NCI-H345 (cell line): ENCODE measurements at places on chromosomes 11 and 22.

DNA sequence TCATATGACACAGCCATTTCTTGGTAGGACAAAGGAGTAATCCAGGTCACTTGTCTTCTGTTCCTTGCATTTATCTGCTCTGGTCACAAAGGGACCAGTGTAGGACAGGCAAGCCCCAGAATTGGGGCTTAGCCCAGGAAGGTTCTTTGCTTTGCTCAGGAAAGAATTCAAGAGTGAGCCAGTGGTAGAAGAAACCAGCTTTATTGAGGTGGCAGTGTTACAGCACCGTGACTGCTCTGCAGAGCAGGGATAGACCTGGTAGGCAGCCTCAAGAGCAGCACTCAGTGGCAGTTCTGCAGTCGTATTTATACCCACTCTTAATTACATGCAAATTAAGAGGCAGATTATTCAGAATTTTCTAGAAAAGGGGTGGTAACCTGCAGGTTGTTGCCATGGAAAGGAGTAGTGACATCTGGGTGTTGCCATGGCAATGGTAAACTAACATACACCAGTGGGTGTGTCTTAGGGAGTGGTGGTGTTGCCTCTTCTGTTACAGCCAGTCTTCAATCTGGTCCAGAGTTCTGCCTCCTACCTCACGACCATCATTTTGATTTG lies 84.9 kb upstream of the RAB1B start:
- DNase-seq: no peak

DNA sequence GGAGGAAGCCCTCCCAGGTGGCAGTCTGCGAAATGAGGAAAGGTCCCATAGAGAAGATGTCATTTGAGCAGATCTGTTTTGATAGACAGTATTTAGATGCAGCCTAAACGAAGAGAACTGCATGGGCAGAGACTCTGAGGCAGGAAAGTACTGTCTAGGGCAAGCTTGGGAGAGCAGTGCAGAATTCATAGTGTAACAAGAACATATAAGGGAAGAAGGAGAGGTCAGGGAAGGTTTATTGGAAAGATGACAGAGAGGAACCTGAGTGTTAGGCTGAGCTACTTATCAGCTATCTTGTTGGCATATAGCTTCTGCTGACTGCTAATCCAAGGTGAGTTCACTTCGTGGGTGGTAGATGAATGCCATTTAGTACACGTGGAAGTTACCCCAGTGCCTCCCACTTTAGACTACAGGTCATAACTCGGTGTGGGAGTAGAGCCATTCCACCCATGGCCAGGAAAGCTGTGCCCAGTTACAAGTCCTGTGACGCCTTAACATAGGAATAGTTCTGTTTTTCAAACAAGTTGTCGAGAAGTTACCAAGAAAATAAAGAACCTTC lies 99.5 kb downstream of the DBX1 start:
- no peak for DNase-seq

DNA sequence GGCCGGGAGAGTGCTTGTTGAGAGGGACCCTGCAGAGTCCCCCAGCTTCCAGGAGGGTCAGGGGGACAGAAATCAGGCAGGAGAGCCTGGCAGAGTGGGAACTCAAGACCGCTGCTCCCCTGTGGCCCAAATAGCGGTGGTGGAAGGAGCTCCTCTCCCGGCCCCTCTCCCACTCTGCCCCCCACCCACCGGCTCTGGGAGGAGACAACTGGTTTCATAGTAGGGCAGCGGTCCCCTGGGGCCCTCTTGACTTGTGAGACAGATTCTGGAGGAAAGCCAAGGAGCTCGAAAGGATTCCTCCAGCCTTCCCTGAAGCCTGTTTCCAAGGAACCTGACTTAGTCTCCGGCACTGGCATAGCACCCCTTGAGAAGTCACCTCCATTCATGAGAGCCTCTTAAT lies 10.1 kb downstream of the PKNOX2 start:
- DNase-seq: no peak

GRCh38 chr22:35538801-35539321 lies 1.8 kb upstream of the RASD2 start:
- peak; percentile 34 for DNase-seq

DNA sequence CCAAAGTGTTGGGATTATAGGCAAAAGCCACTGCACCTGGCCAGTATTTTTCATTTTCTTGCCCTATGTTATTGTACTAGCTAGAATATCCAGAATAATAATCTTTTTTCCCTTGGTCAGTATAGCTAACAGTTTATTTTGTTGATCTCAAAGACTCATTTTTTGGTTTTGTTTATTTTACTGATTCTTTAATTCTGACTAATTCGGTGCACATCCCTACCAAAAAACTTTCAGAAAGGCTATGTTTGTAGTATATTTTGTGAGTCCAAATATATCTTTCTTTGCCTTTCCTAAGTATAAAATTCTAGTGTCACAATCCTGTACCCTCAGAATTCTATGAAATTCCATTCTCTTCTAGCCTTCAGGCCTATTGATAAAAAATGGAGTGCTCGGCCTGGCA lies 84.3 kb downstream of the PHF21A start:
- no peak for DNase-seq

GRCh38 chr11:10483584-10483983 lies 28.5 kb downstream of the AMPD3 start:
- DNase-seq: no peak

- no peak for DNase-seq
Observed at GRCh38 chr11:101128571-101129202, 926 bp downstream of the PGR start.

DNA sequence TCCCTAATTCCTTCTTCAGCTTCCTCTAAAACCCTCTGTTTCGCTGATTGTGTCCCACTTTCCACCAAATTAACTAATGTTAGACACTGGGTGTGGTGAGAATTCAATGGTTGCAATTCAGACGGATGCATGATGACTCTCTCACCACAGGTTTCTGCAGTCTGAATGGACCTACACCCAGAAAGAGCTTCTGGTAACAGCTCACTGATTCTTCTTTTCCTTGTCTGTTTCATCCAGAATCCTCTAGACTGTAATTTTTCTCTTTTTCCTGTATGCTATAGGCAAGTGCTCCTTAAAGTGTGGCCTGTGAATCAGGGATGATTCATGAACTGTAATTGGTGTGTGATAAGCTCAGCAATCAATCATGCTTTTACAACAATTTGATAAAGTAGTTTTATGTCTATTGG lies 18.1 kb downstream of the MMP10 start:
- no peak for DNase-seq

GRCh38 chr11:44335052-44335760 lies 25.3 kb upstream of the ALX4 start:
- no peak for DNase-seq

GRCh38 chr11:57456960-57457642 lies 3.2 kb upstream of the RTN4RL2 start:
- DNase-seq: peak; percentile 76

DNA sequence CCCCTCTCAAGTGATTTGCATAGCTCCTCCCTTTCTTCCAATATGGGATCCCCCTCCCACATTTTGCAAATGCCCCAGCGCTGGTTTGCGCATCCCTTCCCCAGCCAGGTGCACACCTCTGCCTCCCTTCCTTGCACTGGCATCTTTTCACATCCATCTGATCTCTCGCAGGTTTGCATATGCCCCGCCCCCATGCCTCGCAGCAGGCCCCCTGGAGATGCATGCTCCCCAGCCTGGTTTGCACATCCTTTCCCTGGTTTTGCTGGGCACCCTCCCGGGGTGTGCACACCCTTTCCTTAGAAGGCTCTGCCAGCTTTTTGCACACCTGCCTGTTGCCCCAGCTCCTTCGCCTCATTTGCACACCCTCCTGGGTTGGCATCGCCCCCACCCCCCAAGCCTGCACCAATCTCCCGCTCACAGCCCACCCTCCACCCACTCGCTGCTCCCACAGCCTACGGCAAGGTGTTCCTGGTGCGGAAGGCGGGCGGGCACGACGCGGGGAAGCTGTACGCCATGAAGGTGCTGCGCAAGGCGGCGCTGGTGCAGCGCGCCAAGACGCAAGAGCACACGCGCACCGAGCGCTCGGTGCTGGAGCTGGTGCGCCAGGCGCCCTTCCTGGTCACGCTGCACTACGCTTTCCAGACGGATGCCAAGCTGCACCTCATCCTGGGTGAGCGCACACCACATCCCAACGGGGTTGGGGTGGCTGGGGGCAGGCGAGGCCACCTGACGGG lies 917 bp downstream of the RPS6KA4 start:
- DNase-seq: peak; percentile 50

DNA sequence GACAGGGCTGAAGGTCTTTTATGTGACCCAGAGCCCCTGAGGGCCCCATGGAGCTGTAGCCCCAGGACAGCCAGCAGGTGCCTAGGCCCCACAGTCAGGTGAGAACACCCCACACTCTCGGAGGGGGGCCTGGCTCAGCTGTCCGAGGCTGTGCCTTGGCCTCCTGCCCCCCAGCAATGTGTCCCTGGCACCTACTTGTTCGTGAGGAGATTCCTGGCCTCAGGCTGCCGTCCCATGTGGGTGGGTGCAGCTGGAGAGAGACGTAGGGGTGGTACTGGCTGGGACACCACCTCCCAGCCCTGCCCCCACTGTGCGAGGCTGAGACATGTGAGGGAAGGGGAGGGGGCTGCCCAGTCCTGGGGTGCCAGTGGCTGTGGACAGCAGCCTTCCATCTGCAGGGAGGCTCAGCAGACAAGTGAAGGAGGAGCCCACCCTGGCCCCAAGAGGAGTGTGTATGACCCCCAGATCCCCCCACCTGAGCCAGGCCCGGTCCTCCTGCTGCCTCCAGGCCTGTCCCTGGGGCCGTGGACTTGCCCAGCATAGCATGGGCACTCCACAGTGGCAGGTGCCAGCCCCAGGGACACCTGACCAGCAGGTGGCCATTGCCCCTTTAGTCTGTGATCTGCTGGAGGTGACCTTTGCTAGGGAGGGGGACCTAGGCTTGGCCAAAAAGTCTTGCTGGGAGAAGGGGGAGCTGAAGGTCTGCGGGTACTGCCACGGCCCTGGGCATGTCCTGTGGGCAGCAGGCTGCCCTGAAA lies 17.0 kb downstream of the IL17REL start:
- no peak for DNase-seq

- no peak for DNase-seq
Observed at GRCh38 chr22:24442352-24442744, 14.9 kb downstream of the ADORA2A start.

DNA sequence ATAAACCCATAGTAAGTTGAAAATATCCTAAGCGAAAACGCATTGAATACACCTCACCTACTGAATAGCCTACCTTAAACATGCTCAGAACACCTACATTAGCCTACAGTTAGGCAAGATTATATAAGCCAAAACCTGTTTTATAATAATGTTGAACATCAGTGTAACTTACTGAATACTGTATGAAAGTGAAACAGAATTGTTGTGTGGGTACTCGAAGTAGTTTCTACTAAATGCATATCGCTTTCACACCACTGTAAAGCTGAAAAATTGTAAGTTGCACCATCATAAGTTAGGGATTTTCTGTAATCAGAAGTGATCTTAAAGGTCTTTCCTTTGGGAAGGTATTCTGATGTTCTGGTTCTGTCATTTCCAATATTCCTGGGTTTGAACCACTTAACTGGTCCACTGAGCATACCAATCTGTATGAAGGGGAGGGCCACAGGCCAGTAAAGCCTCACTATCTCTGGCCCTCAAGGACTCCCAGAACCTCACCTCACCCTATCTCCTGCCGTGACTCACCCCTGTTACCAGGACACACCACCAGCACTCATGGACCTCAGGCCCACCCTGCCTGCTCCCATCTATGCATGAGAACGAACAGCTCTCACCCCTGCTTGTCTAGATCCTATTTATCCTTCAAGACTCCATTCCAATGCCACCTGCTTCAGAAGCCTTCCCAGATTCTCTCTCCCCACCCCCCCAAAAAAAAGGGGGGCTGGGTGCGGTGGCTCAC lies 70.0 kb downstream of the NAT10 start:
- DNase-seq: no peak

DNA sequence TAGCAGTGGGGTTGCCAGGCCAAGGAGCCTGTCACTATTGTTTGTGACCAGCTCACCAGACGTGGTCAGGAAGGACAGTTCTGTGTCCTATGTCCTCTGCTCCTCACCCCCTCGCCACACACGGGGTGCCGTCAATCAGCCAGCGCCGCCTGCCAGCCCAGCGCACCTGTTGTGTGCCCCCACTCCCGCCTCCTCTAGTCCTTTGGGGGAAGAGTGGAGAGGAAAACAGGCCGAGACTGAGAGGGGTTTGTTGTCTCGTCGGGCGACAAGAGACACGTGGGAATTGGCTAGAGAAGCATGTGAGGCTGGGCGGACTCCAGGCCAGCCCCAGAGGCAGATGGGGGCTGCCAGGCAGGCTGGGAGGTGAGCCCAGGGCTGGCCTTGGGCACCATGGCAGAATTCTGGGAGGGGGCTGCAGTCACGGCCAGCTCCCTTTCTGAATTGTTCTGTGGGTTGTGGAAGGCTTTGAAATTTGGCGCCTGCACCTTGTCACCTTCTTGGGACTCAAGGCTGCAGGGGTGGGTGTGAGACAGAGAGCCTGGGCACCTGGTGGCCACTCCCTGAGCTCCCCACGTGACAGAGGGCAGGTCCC lies 3.1 kb upstream of the KCNQ1OT1 start:
- DNase-seq: no peak
